ENCODE measurements at places on chromosomes 1 and 21. TPM values are rescaled to one million over a fixed set of nuclear protein-coding genes. Genes with fewer than 3 reads are reported as not detected.

Gene CNIH3
- polyA plus RNA-seq, result 11.1 TPM

Gene C1QTNF12
- 20.6 TPM for polyA plus RNA-seq

Gene ARHGEF16
- 17.5 TPM for polyA plus RNA-seq

Gene ATP6V1G3
- polyA plus RNA-seq, result 9.7 TPM

Gene HNRNPCL2
- 0.28 TPM for polyA plus RNA-seq

Gene CRB1
- polyA plus RNA-seq, result 4.0 TPM

Gene CRNN
- not detected for polyA plus RNA-seq

Gene ERICH3
- polyA plus RNA-seq, result 0.47 TPM

Gene TNFRSF18
- 0.29 TPM for polyA plus RNA-seq

Gene ELF3
- 50.4 TPM for polyA plus RNA-seq

Gene KRTAP13-3
- polyA plus RNA-seq, result not detected

Gene PGD
- 182 TPM for polyA plus RNA-seq

Gene SPRTN
- polyA plus RNA-seq, result 16.4 TPM

Gene C1QA
- 12.6 TPM for polyA plus RNA-seq

Gene ADGRL4
- polyA plus RNA-seq, result 26.5 TPM

Gene AIDA
- 76.0 TPM for polyA plus RNA-seq

- no peak for DNase-seq
Observed at GRCh38 chr21:37742115-37742514, 174.1 kb downstream of the KCNJ6 start.

DNA sequence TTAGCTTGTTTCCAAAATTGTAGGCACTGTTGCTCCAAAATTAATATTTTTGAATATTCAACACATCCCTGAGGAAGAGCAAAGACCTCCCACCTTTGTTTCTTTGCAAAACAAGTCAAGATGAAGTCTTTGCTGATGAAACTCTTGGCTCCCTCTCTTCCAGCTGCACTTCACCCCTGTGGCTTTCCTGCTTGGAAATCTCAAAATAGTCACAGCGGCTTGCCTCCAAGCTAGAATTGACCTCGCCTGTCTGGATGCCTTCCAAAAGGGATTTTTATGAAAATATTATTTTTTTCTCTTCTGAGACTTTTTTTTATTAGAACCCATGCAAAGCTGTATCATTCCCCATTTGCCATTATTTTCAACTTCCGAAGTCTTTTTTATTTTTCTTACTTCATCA is 71.1 kb upstream of the MROH9 start:
- DNase-seq, result no peak

GRCh38 chr1:89273324-89273778 is 691 bp upstream of the GBP5 start:
- no peak for DNase-seq

DNA sequence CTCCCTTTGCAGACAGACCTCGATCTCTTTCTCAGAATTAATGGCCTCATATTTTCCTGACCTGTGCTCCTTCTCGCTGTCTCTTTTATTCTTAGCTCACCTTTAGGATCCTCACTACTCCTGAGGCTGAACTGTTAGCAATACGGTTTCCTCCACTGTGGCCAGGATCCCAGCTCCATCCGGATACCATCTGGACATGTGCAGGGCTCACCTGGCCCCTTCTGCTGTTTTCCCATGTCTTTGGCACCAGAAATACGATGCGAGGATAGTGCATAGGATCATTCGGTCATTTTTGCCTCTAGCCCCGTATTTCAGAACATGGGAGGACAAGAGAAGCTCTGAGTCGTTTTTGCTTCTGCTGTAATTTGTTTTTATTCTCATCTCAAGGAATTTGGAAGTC is 108.5 kb upstream of the KIF26B start:
- no peak for DNase-seq

GRCh38 chr1:173353350-173353749 is 123.8 kb upstream of the PRDX6 start:
- DNase-seq, result no peak

GRCh38 chr21:30900881-30901280 is 19.5 kb upstream of the KRTAP11-1 start:
- DNase-seq, result no peak

- peak; percentile 86 for DNase-seq
Observed at GRCh38 chr21:46184625-46185555, 631 bp upstream of the SPATC1L start.

GRCh38 chr1:3668585-3669300 is 16.4 kb downstream of the TP73 start:
- DNase-seq, result no peak

- DNase-seq, result no peak
Observed at GRCh38 chr1:91397605-91398004, 7.0 kb downstream of the HFM1 start.

- no peak for DNase-seq
Observed at GRCh38 chr1:55519937-55520683, 304.9 kb upstream of the USP24 start.

- DNase-seq, result no peak
Observed at GRCh38 chr1:24878775-24879742, 51.0 kb downstream of the RUNX3 start.

- DNase-seq, result no peak
Observed at GRCh38 chr1:181319907-181320306, 163.4 kb upstream of the CACNA1E start.

DNA sequence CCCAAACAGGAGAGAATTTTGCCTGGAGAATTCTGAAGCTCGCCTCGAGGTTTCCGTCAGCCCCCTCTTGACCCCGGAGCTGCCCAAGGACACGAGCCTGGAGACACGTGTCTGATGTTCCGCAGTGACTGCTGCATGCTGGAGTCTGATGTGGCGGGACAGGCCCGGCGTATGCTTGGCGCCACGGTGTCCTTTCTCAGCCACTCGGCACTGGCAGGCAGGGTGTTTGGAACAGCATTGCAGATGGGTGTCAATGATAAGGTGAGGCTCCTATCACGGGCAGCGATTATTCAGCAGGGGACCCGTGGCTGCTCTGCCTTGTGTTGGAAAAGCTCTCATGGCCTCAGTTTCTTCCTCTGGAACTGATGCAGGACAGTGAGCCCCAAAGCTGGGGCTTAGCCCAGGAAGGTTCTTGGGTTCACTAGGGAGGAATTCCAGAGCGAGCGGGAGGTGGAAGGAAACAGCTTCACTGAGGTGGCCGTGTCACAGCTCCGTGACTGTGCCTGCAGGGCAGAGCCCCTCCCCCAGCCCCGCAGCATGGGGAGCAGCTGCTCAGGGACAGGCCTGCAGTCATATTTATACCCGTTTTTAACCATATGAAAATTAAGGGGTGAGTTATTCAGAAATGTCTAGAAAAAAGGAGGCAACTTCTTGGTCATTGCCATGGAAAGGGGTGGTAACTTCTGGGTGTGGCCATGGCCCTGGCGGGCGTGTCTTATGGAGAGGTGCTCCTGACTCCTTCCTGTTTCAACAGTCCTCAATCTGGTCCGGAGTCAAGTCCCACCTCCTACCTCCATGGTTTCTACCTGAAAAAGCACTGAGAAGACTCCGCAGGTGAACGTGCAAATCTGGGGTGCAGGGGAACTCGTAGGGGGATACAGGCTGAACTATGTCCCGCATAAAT is 123.4 kb downstream of the SIK1 start:
- no peak for DNase-seq

GRCh38 chr1:158118713-158119402 is 61.8 kb upstream of the CD1D start:
- DNase-seq, result no peak

- no peak for DNase-seq
Observed at GRCh38 chr1:182580736-182581135, 8.3 kb downstream of the RNASEL start.

DNA sequence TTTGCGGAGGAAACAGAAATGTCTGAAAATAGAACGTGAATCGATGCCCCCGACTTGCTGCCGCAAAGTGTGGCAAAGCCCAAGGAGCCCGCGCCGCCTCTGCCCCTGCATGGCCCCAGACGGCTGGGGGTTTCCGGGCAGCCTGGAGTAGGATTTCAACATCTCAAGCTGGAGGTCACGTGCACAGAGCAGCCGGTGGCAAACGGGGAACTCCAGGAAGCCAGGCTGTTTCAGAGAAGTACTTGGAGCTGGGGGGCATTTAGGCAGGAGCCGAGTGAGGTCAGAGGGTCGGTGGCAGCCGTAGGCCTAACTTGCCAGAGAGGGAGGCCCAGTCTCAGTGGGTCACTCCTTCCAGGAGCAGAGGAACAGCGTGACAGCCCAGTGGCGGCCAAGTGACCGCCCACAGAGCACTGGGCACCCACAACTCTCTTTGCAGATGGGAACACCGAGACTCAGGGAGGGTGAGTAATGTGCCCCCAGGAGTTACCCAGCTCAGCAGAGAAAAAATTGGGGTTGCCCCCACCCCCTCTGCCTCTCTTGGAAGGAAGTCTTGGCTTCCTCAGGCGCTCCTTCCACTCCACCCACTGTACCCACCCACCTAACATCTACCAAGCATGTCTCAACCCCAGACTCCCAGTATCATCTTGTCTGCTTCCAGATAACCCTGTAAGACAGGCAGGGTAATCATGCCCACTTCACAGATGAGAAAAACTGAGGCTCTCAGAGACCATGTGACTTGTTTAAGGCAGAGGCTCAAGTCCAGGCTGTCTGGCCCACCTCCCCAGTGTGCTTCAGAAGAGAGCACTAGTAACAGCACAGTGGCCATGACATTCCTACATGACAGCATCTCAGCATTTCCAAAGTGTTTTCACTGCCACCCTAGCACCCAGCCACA is 179.4 kb downstream of the HIVEP3 start:
- DNase-seq, result peak; percentile 49

DNA sequence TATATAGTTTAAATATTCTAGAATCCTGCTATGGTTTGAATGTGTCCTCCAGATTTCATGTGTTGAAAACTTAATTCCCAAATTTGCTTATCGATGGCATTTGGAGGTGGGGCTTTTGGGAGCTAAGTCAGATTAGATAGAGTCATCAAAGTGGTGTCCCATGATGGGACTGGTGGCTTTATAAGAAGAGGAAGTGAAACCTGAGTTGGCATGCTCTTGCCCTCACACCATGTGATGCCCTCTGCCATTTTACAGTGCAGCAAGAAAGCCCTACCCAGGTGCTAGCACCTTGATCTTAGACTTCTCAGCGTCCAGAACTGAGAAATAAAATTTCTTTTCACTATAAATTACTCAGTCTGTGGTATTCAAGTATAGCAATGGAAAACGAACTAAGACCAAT is 111.3 kb downstream of the TGFB2 start:
- DNase-seq, result no peak

DNA sequence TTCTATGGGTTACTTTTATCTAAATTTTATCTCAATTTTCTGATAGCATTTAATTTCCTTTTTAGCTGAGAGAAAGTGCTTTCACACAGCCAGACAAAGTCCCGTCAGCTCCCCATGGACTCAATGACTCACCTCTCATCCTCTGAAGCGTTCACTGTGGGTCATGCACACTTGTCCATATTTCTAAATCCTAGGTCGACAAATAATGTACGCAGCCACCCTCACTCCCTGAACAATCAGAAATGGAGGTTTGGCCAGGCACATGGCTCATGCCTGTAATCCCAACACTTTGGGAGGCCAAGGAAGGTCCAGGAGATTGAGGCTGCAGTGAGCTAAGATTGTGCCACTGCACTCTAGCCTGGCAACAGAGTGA is 42.4 kb upstream of the COA6 start:
- no peak for DNase-seq

GRCh38 chr21:38619480-38619879 is 121.2 kb upstream of the ERG start:
- no peak for DNase-seq

GRCh38 chr1:16430606-16431005 is 6.6 kb downstream of the SPATA21 start:
- DNase-seq, result no peak

- DNase-seq, result no peak
Observed at GRCh38 chr1:205229916-205230700, 2.4 kb downstream of the TMCC2 start.

GRCh38 chr1:233629305-233629935 is 15.5 kb downstream of the KCNK1 start:
- no peak for DNase-seq

DNA sequence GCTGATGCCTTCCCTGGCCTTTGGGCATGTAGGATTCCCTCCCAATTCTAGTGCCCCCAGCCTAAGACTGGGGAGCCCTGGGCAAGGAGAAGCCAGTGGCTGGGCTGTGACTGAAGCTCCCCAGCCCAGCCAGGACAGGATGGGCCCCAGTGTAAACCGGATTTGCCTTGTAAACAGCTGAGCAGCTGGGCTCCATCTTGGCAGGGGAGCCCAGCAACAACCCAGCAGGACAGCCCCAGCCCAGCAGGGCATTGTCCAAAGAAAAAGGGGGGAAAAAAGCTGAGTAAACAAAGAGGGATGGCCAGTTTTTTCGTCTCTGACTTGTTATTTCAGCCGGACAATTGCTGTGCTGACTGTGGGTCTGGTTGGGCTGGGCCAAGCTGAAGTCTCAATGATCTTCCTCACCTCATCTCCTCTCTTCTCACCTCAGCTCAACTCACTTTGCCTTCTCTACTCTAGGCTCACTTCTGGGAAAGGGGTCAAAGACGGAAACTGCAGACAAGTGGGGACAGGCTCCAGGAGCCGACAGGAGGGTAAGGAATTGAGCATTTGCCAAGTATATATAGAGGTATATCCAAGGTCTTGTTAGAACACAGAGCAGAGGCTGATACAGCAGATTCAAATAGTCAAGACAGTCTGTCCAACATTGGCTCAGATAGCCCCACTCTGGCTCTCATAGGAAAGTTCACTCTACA is 97.7 kb downstream of the TMEM53 start:
- DNase-seq, result peak; percentile 33

GRCh38 chr1:226688808-226689207 is 50.3 kb downstream of the ITPKB start:
- no peak for DNase-seq

GRCh38 chr1:55506740-55507577 is 291.8 kb upstream of the USP24 start:
- DNase-seq, result no peak

DNA sequence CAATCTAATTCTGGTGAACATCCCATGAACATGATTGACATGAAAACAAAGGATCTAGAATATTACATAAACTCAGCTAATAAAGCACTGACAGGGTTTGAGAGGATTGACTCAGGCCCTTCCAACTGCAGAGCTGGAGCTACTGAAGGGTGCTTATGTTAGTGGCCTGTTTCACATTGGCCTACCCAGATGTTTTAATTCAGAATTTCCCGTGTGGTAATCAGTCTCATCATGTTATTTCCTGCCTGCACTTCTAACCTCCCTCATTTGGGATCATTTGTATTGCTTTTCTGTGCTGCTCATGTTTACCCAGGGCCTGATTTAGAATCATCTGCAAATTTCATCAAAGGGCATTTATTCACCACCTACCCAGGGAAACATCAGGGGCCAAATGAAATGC is 270.3 kb downstream of the PLPP3 start:
- no peak for DNase-seq

- peak; percentile 100 for DNase-seq
Observed at GRCh38 chr1:23344111-23344986, at the start of gene HNRNPR. HNRNPR (minus strand) TSS chr1:23344284; CDS start chr1:23341008, 3,276 bp downstream.
